T follicular helper cell (primary cell): ENCODE measurements at places on chromosomes 12 and 14.

DNA sequence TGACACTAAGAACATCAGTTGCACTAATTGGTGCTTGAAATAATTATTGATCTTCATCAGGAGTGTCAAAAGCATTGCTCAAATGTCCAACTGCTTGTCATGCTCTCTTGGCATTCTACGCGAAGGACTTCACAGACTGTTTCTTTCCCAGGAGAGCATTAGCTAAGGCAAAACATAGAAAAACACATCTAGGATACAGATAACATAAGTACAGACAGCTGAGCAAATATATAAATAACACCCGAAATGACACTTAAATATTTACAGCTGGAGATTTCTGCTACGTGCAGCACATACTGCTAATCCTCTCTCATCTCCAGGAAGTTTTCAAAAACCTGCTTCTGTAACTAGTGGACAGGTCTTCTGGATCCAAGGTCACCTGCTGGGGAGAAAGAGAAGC, 120.0 kb upstream of the PRMT8 start:
- no peak for DNase-seq

GRCh38 chr12:106090591-106091445, 47.9 kb downstream of the NUAK1 start:
- DNase-seq: no peak

DNA sequence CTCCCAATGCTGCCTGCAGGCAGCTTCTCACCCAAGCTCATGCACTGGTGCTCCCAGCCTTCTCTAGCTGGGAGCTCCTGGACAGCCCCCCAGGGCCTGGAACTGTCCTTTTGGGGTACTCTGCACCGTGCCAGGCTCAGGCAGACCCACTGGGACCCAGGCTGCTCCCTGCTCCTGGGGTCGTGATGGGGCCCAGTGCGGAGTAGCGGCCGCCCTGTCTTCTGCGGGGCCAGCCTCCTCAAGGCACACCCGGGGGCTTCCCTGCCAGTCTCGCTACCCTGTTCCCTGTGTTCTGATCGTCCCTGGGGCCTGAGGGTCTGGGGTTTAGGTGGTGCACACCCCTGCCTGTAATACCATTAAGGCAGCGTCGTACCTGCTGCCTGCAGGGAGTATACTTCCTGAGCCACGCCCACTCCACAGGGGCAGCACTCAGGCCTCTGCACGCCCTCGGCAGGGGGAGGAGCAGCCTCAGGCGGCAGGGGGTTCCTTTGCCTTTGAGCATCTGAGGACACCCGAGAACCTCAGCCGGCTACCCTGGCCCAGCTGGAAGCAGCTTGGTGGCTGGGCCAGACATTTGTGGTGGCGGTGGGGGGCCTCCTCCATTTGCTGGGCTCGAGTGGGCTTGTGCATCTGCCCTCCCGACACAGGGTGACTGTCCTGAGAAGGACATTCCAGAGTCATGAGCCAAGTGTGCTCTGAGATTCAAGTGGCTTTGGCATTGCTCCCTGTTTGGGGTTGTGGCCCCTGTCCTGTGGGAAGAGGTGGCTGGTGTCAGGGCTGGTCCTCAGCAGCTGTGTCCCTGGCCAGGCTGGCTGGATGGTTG, 9.2 kb upstream of the CRIP2 start:
- no peak for DNase-seq

DNA sequence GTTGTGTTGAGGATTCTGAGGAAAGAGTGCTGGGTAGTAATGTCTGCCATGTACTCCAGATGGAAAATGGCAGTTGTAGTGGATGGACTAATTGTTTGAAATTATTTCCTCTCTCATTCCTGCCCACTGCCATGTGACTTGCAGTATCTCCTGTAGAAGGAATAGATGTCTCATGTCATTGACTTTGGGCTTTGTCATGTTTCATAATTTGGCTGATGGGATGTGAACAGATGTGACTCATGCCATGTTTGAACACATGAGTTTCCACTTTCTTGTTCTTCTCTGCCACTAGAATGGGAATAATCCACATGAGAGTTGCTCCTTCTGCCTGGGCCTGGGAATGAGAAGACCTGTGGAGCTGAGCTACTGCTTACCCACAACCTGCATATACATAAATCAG, 2.4 kb upstream of the CALCOCO1 start:
- DNase-seq: no peak

DNA sequence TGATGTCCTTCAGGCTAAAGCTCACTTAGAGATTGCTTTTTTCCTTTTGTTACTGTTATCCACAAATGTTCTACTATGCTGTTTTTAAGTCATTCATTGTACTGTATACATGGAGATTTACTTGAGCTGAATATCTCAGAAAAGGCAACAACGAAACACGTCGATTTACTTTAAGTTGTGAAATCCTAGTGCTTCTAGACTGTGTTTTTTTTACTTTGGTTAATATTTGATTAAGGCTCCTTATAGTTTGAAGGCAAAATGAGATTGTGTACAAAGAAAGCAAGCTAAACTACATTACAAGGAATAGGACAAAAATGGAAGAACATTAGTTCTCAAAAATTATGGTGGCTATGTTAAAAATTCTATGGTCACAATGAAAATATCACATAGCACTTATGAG, 114.5 kb downstream of the SLC35F4 start:
- DNase-seq: no peak

- DNase-seq: no peak
These were observed 61.8 kb downstream of the TECPR2 start for GRCh38 chr14:102424520-102424919.

DNA sequence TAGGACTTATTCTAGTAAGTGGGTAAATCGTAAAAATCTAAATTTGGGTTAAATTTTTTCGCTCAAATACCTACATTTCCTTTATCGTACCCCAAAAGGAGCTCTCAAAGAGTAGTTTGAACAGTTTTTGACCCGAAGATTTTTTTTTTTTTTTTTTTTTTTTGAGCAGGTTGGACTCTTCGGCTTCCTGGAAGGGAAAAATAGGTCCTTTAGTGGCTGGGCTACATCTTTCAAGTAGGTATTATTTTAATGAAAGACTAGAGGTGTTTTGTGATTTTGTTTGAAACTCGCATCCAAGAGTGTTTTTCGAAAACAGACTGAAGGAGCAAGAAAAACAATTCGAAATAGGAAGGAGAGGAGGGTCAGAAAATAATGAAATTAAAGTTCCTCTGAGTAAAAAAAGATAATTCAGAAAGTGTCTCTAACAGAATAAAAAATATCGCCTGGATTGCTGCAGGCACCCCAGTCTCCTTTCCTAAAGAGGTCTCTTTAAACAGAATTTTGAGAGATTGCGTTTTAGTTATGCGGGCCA, 6.0 kb downstream of the CDKN1B start:
- DNase-seq: no peak

DNA sequence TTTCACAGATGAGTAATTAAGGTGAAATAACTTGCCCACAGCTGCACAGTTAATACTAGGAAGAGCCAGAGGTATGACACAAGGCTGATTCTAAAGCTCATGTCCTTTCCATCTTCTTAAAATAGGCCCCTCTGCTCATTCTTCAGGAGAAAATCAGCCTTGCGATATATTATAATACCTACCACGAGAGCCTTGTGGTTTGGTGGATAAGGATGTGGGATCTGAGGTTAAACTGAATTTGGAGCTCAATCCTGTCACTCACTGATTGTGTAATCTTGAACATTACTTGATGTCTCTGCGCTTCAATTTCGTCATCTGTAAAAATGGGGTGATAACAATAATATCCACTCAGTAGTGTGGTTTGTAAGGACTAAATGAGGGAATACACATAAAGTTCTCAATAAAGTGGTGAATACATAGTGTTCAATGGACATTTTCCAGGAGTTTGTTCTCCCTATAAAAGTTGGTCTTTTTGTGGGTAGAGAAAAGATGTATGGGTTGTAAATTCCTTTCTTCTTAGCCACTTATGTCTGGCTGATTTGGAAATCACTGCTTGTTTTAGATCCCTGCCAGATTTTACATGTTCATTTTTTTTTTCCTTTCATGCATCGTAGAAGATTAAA, 25.1 kb upstream of the ATP2B1 start:
- no peak for DNase-seq

DNA sequence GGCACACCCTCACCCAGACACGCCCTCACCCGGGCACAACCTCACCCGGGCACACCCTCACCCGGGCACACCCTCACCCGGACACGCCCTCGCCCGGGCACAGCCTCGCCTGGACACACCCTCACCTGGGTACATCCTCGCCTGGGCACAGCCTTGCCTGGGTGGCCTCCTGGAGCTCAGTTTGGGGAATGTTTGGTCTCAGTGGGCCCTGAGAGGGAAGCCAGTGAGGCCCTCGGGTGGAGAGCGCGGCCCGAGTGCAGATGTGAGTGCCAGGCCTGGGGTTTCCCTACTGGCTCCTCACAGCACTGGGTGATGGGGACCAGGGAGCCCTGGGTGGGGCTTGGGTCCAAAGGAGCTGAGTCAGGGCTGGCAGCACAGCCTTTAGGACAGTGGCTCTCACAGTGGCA, 23.8 kb downstream of the GALNT9 start:
- DNase-seq: no peak

DNA sequence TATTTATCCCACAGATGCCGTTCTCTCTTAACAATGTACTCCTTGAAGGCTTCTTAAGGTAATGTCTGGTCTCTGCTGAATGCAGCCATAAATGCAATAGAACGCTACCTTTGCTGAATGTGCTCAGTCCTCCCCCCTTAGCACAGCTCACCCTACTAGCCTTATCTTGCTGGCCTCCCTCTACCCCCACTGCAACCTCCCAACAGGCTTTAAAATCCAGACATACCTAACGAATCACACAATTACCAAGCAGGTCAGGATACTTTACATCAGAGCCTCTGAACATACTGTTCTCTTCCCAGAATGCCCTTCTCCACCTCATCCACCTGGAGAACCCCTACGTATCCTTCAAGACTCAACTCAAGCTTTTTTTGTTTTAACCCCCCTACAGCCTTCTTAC, 51.0 kb upstream of the CRADD start:
- no peak for DNase-seq

GRCh38 chr12:49541911-49542505, 3.2 kb downstream of the KCNH3 start:
- no peak for DNase-seq

DNA sequence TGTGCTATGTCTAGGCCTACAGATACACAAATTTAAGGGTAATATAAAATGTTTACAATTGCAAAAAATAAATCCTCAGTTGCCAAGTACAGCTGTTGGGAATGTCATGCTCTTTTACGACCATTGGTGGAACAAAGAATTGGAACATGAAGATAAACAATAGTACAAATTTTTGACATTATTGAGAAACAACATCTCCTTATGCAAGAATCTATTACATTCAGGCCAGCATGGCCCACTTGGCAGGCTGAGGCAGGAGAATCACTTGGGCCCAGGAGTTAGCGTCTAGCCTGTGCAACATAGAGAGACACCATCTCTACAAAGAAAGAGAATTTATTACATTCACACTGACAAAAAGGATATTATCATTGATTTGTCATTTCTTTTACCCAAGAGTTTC, 135.9 kb upstream of the NTF3 start:
- DNase-seq: no peak

DNA sequence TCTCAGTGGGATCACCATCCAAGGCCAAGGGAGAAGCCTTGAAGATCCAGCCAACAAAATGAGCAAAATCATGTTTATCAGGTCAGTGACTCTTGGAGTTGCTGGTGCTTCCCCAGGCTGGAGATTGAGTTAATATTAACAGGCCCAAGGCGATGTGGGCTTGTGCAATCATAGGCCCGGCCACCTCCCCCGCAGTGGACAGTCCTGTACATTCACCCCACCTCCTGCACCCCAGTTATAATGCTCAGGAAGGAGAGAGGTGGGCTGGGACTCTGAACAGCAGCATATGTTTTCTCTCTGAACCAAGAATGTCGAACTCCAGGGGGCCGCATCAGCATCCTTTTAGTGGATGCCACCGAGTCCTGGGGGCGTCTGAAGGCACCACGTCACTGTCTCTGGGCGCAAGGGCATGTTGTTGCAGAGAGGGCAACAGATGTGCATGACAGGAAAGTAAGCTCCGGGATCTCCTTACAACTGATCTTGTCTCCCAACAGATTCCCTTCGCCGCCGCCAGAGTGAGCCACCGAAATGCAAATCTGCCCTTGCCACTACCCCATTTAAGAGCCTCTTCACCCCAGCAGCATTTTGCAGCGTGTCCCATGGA, 32.2 kb upstream of the SERPINA6 start:
- DNase-seq: no peak

- no peak for DNase-seq
These were observed 400.7 kb downstream of the DAD1 start for GRCh38 chr14:22188318-22188717.

GRCh38 chr14:47929334-47929733, 253.9 kb upstream of the MDGA2 start:
- DNase-seq: no peak

DNA sequence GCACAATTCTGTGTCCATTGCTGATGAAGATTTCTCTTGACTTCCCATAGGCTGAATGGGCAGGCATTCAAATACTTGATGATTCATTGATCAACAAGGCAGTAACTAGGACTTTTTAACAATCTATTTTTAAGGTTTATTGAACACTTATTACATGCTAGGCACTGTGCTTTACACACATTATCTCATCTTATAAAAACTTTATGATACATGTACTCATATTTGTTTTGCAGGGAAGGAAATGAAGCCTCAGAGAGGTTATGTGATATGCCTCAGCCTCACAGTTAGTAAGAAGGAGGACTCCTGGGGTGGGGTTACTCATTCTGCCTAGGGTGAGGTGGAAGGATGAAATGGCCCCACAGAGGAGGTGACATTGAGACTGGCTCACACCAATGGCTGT, 12.9 kb upstream of the EMP1 start:
- DNase-seq: no peak

DNA sequence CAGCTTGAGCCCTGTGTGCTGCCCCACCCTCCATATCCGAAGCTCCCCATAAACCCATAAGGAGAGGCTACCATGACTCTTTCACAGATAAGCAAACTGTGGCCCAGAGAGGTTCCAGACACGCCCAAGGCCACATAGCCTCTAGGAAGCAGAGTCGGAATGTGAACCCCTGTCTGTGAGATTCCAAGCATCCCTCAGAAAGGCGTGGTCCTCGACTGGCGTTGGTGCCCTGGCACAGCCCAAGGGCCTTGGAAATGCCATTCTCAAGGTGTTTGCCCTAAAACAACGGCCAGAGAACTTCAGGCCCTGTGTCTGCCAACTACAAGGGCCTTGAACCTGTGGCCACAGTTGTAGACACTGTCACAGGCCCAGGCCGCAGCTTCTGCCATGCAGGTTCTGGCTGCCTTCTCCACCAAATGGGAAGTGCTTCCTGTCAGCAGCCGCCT, 8.5 kb upstream of the DIO3 start:
- no peak for DNase-seq

DNA sequence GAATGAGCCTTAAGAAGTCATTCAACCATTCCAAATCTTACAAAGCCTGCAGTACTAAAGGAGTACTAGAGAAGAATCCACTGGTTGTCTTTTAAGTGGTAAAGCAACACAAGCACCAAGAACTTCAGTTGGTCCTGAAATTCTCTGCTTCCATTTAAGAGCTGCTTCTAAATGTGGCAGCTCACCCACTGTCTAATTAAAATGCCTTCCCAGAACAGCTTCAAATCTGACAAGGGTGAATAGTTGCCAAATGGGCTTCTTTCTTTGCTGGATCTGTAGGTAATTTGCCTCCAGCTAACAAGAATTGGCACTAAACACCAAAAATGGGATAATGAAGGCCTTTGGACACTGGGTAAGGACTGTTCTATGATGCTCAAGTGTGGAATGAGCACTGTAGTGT, 72.2 kb upstream of the NAP1L1 start:
- DNase-seq: no peak
